CD8-positive, alpha-beta memory T cell (primary cell): ENCODE measurements at places on chromosomes 1 and 21.

DNA sequence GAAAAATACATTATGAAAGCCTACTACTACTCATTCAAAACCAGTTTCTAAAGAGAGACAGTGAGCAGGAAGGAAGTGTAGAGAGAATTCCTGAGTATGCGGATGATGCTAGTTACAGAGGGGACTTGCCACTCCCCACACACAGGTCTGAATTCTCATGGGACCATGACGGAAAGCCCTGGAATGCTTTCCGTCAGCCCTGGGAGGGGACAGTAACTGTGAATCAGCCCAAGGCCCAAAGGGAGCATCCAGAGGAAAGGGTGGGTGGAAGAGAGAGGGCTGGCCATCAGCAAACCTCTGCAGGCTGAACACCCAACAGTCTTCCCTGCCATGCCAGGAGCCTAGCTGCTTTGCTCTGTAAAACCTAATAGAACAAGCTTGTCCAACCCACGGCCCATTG lies 36.4 kb downstream of the RCSD1 start:
- H3K4me1 ChIP-seq: peaks cover 76% of the 10 kb centered on the region
- no peak overlapping the region for H3K27ac ChIP-seq
- H3K36me3 ChIP-seq: peaks cover 5% of the 10 kb centered on the region
- H3K27me3 ChIP-seq: no peaks in the 10 kb centered on the region

DNA sequence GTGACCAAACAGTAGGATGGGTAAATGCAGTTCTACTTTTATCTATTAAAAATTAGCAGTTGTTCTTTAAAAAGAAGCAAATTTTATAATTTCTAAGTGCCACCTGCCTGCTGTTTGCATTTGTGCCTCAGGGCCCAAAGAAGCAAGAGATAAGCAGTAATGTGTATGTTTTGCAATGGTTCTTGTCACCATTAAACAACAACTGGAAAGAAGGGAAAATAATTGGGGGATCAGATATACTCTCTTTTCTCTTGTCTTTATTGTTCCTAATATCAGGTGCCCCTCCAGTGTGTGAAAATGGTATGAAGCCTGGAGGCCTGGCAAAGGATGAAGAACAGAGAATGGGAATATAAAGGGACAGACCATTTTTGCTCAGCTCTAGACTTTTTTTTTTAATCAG lies 9.6 kb downstream of the B3GALT2 start:
- no peak overlapping the region for H3K27ac ChIP-seq
- H3K4me1 ChIP-seq: peaks cover 6% of the 10 kb centered on the region
- DNase-seq: no peak
- no peaks in the 10 kb centered on the region for H3K36me3 ChIP-seq

GRCh38 chr1:202498542-202498941 lies 150.0 kb downstream of the PPP1R12B start:
- H3K4me3 ChIP-seq: no peak overlapping the region
- no peaks in the 10 kb centered on the region for H3K4me1 ChIP-seq
- peaks cover 6% of the 10 kb centered on the region for H3K36me3 ChIP-seq
- no peak overlapping the region for H3K27ac ChIP-seq

DNA sequence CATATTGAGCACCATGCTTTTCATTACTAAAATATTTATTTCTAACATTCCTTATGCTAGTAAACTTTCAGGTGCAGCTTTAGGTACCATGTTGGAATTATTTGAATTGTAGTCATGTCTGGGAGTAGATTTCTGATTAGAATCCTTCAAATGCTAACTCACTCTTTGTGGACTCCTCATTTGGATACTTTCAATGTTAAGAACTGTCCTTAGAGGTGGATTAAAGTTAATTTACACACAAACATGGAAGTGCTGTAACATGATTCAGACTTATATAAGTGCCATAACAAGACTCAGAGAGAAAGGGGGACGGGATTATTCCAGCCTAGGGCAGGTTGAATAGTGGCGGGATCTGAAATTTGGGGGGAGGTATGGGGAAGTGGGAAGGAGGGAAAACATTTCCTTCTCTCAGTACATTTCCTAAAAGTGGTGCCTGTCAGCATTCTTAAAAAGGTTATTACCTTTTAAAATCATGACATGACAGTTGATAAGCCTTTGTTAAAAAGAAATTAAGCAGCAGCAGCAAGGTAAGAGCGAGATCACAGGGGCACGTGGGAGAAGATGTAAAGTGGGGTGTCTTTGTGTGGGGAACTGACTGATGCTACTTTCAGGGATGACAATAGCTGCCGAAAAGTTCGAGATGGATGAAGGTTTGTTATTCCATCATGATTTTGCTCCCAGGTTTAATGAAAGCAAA lies 44.4 kb downstream of the HHAT start:
- H3K4me3 ChIP-seq: no peak overlapping the region
- no peaks in the 10 kb centered on the region for H3K36me3 ChIP-seq
- no peaks in the 10 kb centered on the region for H3K4me1 ChIP-seq
- DNase-seq: no peak
- H3K27me3 ChIP-seq: no peaks in the 10 kb centered on the region
- no peak overlapping the region for H3K27ac ChIP-seq

DNA sequence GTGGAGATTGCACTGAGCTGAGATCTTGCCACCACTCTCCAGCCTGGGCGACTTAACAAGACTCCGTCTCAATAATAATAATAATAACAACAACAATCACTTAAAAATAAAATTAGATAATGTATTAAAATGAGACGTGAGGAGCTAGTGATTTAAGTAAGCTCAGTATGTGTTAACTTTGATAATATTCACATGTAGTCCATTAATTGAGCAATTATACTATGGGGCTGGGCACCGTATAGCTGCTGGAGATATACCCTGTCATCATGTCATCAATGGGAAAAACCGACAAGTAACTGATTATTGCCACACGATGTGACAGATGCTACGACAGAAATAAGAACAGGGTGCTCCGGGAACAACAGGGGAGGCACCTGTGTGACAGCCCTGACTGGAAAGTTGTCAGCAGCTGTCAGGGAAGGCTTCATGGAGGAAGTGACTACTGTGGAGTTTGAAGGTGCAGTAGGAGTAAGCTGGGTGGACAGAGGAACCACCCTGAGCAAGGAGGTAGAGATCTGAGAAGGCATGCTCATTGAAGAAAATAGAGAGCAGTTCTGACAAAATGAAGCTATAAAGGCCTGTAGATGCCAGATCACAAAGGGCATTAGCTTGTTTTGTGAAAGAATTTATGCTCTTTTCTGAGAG lies 924 bp upstream of the CAMSAP2 start:
- no peak for DNase-seq
- peak overlapping the region; percentile 63 for H3K4me3 ChIP-seq
- H3K36me3 ChIP-seq: no peaks in the 10 kb centered on the region

DNA sequence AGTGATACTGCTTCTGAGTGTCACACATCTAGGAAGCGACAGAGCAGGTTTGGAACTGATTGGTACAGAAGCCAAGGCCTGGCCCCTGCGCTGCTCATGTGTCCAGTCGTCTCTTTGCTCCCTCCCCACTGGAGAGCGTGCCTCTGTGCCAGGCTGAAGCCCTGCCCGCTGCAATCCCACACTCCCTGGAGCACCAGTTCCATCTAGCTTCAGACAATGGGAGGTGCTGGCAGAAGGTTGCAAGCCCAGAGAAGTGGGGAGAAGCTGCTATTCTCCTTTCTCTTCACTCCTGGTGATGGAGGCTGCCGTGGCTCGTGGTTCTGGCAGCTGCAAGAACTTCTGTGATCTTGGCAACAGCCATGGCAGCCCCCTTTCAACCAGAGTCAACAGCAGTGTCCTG lies 250.9 kb downstream of the MATN1 start:
- H3K4me1 ChIP-seq: no peaks in the 10 kb centered on the region
- DNase-seq: no peak
- H3K4me3 ChIP-seq: no peak overlapping the region

DNA sequence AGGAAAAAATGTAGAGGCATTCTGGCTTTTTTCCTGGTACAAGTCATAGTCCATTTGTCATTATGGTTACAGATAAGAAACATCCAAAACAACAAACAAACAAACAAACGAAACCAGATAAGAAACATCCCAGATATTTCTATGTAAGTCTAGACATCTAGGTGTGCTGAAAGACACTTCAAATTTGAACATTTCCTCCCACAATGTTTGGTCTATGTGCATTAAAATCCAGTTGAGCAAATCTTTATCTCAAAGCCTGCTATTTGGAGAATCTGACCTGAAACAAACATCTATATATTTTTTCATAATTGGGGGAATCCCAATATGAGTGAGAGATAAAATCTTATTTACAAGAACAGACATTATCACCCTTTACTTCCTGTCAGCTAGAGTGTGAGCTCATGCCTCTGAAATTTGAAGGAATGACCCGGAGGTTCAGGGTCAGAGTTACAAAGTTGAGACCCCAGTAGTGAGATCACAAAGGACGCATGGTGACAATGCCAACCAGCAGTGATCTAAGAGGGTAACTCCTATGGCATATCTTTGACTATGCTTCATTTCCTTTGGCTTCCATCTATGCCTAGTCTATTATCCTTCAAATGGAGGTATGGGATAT lies 182.9 kb upstream of the ATP1B1 start:
- no peak overlapping the region for H3K4me3 ChIP-seq
- no peaks in the 10 kb centered on the region for H3K27me3 ChIP-seq
- DNase-seq: no peak
- no peaks in the 10 kb centered on the region for H3K4me1 ChIP-seq
- no peaks in the 10 kb centered on the region for H3K36me3 ChIP-seq
- H3K27ac ChIP-seq: no peak overlapping the region

DNA sequence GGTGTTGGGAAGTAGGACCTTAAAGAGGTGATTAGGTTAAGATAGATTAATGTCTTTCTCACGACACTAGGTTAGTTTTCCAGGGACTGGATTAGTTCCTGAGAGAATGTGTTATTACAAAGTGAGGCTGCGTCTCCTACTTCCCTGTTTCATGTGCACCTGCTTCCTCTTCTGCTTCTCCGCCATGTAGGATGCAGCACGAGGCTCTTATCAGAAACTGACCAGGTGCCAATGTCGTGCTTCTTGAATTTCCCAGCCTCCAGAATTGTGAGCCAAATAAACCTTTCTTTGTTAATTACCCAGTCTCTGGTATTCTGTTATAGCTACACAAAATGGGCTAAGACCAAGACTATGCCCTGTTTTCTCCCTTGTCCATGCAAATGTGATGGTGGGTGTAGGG lies 152.2 kb upstream of the LMO4 start:
- no peak overlapping the region for H3K27ac ChIP-seq
- no peak overlapping the region for H3K4me3 ChIP-seq
- no peaks in the 10 kb centered on the region for H3K4me1 ChIP-seq
- no peak for DNase-seq

- no peaks in the 10 kb centered on the region for H3K4me1 ChIP-seq
- H3K27me3 ChIP-seq: peaks cover 5% of the 10 kb centered on the region
- no peak overlapping the region for H3K4me3 ChIP-seq
These were observed 44.4 kb upstream of the SCMH1 start for GRCh38 chr1:41286486-41286885.

- DNase-seq: no peak
- no peak overlapping the region for H3K4me3 ChIP-seq
- no peaks in the 10 kb centered on the region for H3K27me3 ChIP-seq
- H3K27ac ChIP-seq: no peak overlapping the region
- peaks cover 18% of the 10 kb centered on the region for H3K36me3 ChIP-seq
- peaks cover 10% of the 10 kb centered on the region for H3K4me1 ChIP-seq
These were observed 34.4 kb downstream of the KLHL20 start for GRCh38 chr1:173749137-173749536.

DNA sequence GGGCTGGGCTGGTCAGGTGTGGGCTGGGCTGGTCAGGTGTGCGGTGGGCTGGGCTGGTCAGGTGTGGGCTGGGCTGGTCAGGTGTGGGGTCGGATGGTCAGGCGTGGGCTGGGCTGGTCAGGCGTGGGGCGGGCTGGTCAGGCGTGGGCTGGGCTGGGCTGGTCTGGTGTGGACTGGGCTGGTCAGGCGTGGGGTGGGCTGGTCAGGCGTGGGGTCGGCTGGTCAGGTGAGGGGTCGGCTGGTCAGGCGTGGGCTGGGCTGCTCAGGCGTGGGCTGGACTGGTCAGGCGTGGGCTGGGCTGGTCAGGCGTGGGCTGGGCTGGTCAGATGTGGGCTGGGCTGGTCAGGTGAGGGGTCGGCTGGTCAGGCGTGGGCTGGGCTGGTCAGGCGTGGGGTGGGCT lies 5.8 kb upstream of the FNDC10 start:
- peaks cover 12% of the 10 kb centered on the region for H3K4me1 ChIP-seq
- no peak overlapping the region for H3K4me3 ChIP-seq
- no peak for DNase-seq
- no peaks in the 10 kb centered on the region for H3K36me3 ChIP-seq
- no peak overlapping the region for H3K27ac ChIP-seq

DNA sequence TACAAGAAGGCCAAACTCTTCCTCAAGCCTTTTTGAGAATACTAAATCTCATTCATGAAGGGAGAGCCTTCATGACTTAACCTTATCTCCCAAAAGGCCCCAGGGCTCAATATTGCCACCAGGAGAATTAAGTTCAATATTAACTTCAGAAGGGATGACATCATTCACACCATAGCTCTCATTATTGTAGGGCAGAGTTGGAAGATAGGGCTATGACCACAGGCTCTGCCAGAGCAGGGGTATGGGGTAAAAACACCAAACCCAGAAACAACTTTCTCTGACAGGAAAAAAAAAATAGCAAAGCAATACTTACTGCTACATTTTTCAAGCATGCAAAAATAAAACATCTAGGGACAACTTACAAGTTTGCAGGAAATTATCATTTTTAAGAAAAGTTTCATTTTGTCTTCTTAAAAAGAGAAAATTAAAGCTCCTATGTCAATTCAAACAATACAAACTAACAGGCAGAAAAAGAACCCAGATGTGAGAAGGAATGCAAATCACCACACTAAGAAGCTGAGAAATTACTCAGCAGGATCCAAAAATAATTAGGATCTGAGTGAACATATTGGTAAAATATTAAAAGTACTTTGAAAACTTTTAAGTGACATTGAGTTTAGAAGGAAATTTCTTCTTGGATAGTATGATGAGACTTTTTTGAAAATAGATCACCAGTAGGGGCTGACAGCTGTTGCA lies 1156.5 kb downstream of the NCAM2 start:
- H3K4me1 ChIP-seq: no peaks in the 10 kb centered on the region
- no peak overlapping the region for H3K27ac ChIP-seq
- no peak overlapping the region for H3K4me3 ChIP-seq

DNA sequence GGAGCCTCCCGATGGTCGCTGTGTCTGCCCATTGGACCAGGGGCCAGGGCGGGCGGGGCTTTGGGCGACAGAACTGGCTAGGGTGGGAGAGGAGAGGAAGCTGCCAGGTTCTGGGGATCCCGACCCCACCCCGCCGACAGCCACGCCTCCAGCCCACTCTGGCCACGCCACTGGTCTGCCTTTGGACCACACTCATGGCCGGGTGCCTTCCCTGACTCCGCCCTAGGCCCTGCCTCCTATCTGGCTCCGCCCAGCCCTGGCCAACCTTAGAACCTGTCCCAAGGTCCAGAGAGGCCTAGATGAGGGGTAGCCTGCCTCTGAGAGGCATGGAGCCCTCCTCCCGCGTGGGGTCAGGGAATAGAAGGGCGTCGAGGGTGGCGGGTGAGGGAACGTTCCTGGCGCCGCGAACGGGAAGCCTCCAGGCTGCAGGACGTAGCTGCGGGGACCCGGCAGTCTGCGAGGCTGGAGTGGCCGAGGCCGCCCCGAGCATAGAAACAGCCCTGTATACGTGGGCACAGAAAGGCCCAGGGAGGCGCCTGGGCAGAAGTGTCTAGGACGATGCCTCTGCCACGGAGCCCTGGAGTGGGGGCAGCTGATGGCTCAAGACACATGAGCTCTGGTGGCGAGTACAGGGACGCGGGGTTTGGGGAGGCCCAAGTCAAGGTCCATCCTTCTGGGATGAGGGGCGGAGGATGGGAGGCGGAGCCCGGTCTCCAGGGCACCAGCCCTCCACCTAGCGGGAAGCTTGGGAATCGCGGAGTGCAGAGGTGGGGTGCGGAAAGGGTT lies 11.5 kb upstream of the COL16A1 start:
- no peaks in the 10 kb centered on the region for H3K36me3 ChIP-seq
- DNase-seq: no peak
- H3K27ac ChIP-seq: no peak overlapping the region
- peaks cover 19% of the 10 kb centered on the region for H3K27me3 ChIP-seq
- peaks cover 7% of the 10 kb centered on the region for H3K4me1 ChIP-seq
